ENCODE measurements at places on chromosomes 16 and 17.

DNA sequence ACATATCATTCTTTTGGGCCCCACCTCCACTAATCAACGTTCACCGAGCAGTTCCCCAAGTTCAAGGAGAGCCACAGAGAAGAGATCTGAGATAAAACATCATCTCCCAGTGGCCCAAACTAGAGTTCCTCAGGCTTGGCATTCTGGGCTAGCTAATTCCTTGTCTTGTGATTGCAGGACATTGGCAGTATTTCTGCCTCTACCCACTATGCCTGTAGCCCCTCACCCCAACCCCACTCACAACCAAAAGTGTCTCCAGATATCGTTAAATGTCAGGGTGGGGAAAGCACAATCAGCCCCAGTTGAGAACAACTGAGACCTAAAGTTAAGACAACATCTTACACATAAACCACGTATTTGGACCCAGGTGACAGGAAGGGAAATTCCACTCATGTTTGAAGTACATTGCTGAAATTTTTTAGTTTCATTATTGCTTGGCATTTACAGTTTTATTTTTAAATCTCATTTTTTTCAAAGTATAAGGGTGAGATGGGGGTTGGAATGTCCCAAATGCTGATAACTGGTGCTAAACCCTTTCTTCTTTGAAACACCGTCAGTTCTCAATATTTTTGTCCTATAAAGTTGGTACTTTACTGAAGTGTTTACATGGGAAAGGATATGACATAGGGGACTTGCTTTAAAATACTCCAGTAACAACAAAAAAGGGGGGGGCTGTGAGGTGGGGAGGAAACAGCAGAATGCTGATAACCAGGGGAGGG is 13.6 kb downstream of the ZC3H7A start:
- peak; percentile 26 for DNase-seq

DNA sequence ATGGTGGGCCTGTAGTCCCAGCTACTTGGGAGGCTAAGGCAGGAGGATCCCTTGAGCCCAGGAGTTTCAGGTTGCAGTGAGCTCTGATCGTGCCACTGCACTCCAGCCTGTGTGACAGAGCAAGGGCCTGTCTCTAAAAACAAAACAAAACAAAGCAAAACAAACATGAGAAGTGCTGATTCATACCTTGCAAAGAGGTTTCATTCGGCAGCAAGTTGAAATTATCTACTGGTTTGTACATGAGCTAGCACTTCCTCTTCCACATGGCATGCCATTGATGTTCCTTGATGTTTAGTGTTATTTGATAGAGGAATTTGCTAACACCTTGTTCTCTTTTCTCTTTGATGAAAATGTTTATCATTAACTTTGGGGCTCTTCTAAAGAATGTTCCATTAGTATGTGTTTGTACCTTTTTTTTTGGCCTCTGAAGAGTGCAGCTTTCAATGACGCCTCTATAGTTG is 50.6 kb downstream of the SPECC1 start:
- no peak for DNase-seq

GRCh38 chr17:57875290-57876022 is 25.6 kb upstream of the MRPS23 start:
- DNase-seq: no peak

DNA sequence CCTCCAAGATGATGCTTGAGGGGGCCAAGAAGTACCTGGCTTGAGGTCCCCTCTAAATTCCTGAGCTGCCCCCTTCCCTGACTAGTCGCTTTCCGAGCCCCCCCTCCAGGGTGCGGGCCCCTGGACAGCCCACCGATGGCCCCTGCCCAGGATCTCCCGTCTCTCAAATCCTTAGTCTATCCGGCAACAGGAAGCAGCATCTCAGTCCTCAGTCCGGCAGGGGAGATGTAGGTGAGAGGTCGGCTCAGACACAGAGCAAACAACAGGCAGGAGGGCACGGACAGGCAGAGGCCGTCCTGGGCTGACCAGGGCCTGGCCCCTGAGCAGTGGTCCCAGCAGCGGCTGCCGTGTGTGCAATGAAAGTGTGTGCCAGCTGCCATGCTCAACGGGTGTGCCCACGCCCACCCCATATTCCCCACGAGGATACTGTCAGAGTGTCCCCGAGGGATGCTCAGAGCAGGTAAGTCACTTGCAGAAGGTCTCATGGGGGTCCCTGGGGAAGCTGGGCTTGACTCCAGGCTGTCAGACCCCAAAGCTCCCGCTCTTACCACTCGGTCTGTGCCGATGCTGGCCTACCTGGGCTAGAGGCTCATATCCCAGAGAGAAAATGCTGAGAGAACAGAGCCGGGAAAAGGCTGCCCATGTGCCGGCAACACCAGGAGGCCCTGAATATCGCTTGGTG is 7.2 kb downstream of the SLC43A2 start:
- DNase-seq: no peak

DNA sequence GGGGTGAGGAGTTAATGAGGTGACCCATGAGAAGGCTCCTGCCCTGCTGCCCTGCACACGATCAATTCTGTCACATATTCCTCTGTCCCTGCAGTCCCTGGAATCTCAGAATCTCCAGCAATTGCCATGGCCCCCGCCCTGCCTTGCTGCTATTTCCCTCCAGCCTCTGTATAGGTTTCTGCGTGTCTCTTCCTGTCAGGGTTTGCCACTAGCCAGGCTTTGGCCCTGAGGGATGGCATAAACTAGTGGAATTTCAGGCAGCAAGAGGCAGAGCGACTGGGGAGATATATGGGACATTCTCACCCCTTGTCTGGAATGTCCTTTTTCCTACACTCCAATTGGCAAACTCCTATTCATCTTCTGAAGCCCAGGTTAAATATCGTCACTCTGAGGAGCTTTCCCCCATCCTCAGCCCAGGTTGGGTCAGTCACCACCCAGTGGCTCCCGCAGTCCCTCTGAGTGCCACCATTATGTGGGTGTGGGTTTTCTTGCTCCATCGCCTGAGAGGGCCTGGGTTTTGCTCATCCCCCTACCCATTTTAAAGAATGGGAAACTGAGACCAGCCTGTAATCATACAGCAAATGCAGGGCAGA is 15.5 kb upstream of the NATD1 start:
- no peak for DNase-seq

DNA sequence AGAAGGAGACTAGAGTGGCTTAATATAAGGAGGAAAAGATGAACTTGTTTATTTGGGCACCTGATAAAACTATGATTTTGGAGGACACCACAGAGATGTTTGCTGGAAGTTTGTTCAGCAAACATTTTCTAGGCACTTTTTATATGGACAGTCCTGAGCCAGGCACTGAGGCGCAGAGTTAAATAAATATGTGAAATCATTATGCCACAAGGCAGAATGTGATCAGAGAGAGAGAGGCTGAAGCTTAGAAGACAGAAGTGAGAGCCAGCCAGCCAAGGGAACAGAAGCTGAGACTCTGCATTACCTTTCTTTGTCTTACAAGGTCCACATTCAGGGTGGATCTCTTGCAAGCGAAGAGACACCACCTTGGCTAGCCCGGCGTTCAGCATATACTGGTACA is 21.4 kb downstream of the GTF3C1 start:
- DNase-seq: no peak

DNA sequence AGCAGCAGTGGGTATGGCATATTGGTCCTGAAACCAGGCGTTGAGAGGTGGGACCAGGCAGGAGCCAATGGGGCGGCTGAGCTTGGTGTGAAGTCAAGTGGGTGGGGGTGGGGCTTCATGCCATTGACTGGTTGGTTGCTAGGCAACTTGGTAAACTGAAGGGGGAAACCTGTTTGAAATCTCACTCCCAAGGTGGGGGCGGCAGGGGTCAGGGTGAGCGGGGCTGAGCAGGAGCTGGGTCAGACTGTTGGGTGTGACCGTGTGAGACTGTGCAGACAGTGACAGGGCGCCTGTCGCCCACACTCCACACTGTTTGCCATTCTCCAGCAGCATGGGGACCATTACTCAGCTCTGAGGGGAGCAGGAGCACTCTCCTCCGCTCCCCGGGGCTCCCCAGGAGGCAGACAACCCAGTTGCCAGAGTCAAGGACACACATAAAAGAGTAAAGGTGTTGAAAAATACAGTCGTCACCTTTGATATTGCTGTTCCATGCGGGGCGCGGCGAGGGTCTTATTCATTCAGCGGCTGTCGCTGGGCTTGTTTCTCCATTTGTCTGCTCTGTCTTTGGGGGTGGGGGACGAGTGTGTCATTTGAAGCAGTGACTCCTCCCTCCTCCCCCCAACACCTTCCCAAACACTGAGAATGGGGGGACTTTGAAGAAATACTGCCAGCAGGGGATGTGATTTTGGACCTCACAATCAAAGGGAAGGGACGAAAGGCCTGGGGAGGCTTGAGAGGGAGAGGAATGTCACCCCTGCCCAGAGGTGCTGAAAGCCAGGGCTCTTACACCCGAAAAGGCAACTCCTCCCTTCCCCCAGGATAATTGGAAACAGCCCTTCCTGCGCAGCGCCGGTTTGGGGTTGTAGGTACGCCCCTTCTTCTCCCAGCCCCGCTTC is 1.2 kb upstream of the EFNB3 start:
- DNase-seq: no peak

GRCh38 chr17:1643293-1643998 is 2.1 kb downstream of the SCARF1 start:
- peak; percentile 51 for DNase-seq

DNA sequence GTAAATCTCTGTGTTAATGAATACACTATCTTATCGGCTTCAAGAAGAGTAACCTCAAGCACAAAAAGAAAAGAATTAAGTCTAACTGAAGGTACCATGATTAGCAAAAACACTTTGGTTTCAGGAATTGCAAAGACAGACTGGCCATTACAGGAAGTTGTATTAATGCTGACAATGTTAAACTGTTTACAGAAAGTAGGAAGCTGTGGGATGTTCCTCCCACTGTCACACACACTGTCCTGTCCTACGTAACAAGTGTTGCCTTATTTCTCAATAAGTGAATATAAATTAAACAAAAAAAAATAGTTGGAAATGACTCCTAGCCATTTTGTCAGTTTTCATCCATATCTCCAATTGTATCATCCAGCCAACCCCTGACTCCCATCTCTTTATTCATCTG is 8.6 kb downstream of the GNA13 start:
- DNase-seq: no peak

DNA sequence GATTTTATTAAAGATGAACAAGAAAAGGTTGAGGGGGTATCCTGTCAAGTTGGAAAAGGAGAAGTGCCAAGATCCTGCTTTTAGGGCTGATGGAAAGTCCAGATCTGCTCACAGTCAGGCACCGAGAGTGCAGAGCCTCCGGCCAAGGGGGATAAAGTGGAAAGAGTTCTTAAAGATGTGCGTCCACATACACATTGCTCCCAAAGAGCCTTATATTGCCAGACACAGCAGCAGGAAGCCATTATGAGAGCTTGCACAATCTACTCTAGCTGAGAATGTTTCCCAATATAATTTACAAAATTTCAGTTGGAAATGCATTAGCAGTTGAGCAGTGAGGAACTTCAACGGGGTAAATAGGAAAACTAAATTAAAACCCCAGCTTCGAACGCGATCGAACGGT is 95.6 kb downstream of the SALL1 start:
- no peak for DNase-seq

- no peak for DNase-seq
Observed at GRCh38 chr17:31857920-31858641, 963 bp downstream of the COPRS start.

DNA sequence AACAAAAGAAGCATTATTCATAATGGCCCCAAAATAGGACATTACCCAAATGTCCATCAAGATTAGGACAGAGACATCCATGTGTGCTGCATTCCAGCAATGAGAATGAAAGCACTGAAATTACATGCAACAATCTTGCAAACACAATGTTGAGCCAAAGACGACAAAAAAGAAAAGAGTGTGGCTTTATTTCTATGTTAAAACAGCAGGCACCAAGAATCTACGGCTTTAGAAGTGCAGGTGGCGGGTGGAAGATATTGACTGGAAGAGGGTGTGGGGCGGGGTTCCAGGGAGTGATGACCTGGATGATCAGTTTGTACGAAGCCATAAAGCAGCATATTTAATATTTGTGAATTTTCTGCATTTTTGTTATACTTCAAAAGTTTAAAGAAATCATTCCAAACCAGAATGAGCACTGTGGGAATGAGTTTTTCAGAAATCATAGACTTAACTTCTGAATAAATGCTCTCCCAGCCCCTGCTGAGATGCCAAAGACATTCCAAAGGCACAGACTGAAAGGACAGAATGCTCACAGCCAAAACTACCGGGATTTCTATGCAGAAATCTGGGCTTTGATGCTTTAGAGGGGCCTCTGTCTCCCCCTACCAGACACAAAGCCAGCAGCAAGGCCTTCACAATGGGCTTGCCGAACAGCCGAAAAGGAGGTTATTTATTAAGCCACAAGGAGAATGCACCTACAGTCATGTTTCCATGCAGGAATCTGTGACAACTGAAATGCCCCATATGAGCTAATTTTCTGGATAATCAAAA is 361.6 kb downstream of the GRIN2A start:
- DNase-seq: no peak

GRCh38 chr16:14121142-14121541 is 50.0 kb downstream of the MRTFB start:
- no peak for DNase-seq

DNA sequence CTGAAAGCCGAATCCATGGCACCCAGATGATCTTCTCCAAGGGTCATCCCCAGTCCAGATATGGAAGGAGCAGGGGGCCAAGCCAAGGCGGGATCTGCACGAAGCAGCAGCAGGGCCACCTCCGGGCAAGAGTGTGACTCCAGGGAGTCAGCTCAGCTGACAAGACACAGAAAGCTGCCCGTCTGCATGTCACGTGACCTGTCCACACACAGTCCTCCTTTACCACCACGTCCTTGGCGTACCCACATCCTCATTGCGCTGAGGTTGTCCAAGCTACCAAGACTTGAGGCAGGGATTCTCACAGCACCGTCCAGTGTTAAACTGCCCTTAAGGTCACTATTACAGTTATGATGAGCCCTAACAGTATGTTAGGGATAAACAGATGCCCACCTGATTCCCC is 11.3 kb upstream of the CYTH1 start:
- DNase-seq: no peak

GRCh38 chr17:27480699-27481098 is 24.5 kb downstream of the KSR1 start:
- no peak for DNase-seq

GRCh38 chr16:7450440-7450839 is 117.8 kb downstream of the RBFOX1 start:
- no peak for DNase-seq

- no peak for DNase-seq
Observed at GRCh38 chr16:21590796-21591195, 8.6 kb upstream of the METTL9 start.

GRCh38 chr17:3843935-3844516 is 2.0 kb downstream of the NCBP3 start:
- peak; percentile 35 for DNase-seq

GRCh38 chr17:78442648-78443218 is 64.3 kb downstream of the PGS1 start:
- no peak for DNase-seq

All from activated gamma-delta T cell treated with Interleukin-2 at 50 U/mL for 16 hours (primary cell).